ENCODE measurements at places on chromosomes 16 and 17.

DNA sequence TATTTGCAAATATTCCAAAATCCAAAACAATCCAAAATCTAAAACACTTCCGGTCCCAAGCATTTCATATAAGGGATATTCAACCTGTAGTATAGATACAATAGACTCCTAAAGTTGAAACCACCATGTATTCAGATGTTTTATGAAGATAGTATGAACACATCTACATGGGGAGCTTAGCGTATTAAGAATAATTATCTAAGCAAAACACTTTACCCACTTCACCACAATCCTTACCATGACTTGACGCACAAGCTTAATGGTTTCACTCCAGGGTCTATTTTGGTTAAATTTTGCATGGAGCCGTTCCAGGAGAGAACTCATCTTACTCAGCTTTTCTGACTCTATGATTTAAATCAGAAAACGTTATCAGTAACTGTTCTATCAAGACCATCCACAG, 3.5 kb downstream of the MED1 start:
- no peaks in the 10 kb centered on the region for H3K27me3 ChIP-seq
- no peak overlapping the region for H3K27ac ChIP-seq
- H3K4me1 ChIP-seq: peaks cover 14% of the 10 kb centered on the region
- no peak for DNase-seq

GRCh38 chr16:55540221-55540620, 26.3 kb upstream of the CAPNS2 start:
- no peaks in the 10 kb centered on the region for H3K4me1 ChIP-seq
- no peak overlapping the region for H3K4me3 ChIP-seq
- H3K27me3 ChIP-seq: no peaks in the 10 kb centered on the region
- no peaks in the 10 kb centered on the region for H3K36me3 ChIP-seq

- H3K36me3 ChIP-seq: no peaks in the 10 kb centered on the region
- H3K4me3 ChIP-seq: no peak overlapping the region
- H3K27me3 ChIP-seq: no peaks in the 10 kb centered on the region
- H3K27ac ChIP-seq: no peak overlapping the region
- DNase-seq: no peak
Measured at GRCh38 chr16:73205153-73205886, 157.4 kb upstream of the ZFHX3 start.

GRCh38 chr17:34633351-34633750, 54.0 kb downstream of the TMEM132E start:
- DNase-seq: peak; percentile 44
- no peaks in the 10 kb centered on the region for H3K36me3 ChIP-seq
- H3K27me3 ChIP-seq: peaks cover 73% of the 10 kb centered on the region
- H3K4me1 ChIP-seq: peaks cover 11% of the 10 kb centered on the region

GRCh38 chr17:286571-286970, 66.0 kb downstream of the RPH3AL start:
- no peak overlapping the region for H3K27ac ChIP-seq
- H3K4me3 ChIP-seq: no peak overlapping the region
- DNase-seq: peak; percentile 24

DNA sequence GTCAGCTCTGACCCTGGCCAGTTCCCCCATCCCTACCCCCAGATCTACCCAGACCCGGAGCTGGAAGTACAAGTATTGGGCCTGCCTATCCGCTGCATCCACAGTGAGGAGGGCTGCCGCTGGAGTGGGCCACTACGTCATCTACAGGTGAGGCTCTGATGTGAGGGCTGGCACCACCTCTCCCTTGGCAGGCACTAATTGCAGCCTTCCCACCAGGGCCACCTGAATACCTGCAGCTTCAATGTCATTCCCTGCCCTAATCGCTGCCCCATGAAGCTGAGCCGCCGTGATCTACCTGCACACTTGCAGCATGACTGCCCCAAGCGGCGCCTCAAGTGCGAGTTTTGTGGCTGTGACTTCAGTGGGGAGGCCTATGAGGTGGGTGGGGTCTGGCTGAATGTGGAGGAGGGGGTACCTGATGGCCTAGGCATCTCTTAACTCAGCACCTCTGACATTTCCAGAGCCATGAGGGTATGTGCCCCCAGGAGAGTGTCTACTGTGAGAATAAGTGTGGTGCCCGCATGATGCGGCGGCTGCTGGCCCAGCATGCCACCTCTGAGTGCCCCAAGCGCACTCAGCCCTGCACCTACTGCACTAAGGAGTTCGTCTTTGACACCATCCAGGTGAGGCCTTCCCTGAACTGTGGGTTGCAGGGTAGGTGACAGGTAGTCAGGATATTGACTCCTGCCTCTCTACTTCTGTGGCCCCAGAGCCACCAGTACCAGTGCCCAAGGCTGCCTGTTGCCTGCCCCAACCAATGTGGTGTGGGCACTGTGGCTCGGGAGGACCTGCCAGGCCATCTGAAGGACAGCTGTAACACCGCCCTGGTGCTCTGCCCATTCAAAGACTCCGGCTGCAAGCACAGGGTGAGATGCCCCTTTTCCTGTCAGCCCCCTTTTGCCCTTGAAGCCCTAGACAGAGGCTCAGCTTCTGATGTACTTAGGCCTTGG, 4.3 kb downstream of the TRAF4 start:
- peak overlapping the region; percentile 14 for H3K4me3 ChIP-seq
- DNase-seq: no peak

GRCh38 chr17:6548578-6549330, 7.6 kb downstream of the PITPNM3 start:
- no peak for DNase-seq
- no peak overlapping the region for H3K4me3 ChIP-seq

- no peaks in the 10 kb centered on the region for H3K27me3 ChIP-seq
- no peaks in the 10 kb centered on the region for H3K36me3 ChIP-seq
- H3K27ac ChIP-seq: no peak overlapping the region
Measured at GRCh38 chr17:17568772-17569195, 22.7 kb downstream of the PEMT start.

DNA sequence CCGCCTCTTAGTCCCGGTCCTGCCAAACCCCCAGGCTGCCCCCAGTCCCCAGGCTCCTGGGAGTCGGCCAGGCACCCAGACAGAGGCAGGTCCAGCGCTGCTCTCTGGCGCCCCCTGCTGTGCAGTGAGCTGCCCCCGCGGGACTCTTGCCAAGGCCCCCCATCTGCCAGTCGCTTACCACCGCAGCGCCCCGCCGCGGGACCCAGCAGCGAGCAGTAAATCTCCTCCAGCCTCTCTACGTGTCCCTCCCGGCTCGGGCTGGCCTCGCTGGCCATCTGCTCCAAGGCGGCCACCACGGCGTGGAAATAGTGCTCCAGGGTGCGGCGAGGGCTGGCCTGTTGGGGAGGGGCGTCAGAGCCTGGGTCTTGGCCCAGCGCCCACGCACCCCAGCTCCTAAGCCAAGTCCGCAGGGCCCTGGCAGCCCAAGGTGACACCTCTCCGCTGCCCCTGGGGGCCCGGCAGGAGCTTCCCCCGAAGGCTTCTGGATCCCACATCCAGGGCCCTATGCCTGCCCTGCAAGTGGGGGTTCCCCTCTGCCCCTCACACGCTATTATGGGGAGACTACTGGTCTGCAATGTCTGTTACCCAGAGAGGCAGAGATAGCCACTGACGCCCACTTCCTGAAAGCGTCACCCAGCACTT, 33.7 kb upstream of the MFSD6L start:
- H3K27me3 ChIP-seq: peaks cover 40% of the 10 kb centered on the region
- no peaks in the 10 kb centered on the region for H3K4me1 ChIP-seq
- no peak overlapping the region for H3K4me3 ChIP-seq
- no peaks in the 10 kb centered on the region for H3K36me3 ChIP-seq

- no peaks in the 10 kb centered on the region for H3K36me3 ChIP-seq
- DNase-seq: no peak
- no peaks in the 10 kb centered on the region for H3K4me1 ChIP-seq
- H3K4me3 ChIP-seq: no peak overlapping the region
- no peak overlapping the region for H3K27ac ChIP-seq
- no peaks in the 10 kb centered on the region for H3K27me3 ChIP-seq
Measured at GRCh38 chr17:70365091-70365583, 195.8 kb downstream of the KCNJ2 start.

GRCh38 chr16:79980650-79981521, 380.3 kb upstream of the MAF start:
- H3K4me3 ChIP-seq: no peak overlapping the region
- no peak for DNase-seq
- no peaks in the 10 kb centered on the region for H3K36me3 ChIP-seq
- H3K27me3 ChIP-seq: no peaks in the 10 kb centered on the region

- no peak overlapping the region for H3K27ac ChIP-seq
- no peak for DNase-seq
- H3K4me3 ChIP-seq: no peak overlapping the region
- H3K27me3 ChIP-seq: peaks cover 17% of the 10 kb centered on the region
Measured at GRCh38 chr17:5978496-5978895, 91.7 kb upstream of the WSCD1 start.

DNA sequence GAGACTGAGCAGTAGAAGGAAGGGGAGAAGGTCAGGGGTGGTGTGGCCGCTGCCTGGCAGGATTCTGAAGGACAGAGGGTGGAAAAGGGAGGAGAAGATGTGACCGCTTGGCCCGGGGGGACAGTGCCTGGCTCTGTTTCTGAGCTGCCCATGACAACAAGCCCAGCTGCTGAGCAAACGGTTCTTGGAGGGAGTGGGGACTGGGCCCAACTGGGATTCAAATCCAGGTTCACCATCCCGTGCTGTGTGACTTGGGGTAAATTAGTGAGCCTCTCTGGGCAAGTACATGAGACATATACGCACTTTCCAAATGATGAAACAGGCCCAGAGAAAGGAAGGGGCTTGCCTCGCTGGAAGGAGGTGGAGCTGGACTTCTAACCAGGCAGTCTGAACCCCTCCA, 23.3 kb downstream of the SEC14L5 start:
- peak; percentile 25 for DNase-seq
- H3K4me3 ChIP-seq: no peak overlapping the region
- no peak overlapping the region for H3K27ac ChIP-seq
- H3K36me3 ChIP-seq: no peaks in the 10 kb centered on the region

DNA sequence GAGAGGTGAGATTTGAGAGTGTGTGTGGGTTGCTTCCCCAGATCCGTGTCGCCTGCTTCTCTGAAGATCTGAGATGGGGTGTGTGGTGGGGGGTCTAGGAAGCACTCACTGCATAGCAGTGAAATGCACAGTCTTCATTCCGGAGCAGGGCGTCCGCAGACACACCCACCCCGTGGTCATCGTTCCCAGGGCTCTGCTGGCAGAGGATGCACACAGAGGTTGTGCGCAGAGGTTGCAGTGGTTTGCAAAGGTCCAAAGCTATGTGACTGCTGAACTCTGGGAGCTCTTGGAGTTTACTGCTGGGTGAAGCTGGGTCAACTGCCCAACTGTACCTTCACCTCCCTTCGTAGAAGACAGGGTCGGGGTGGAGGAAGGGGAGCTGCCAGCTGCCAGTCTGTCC, 135.3 kb downstream of the SNX29 start:
- H3K27ac ChIP-seq: no peak overlapping the region
- no peaks in the 10 kb centered on the region for H3K4me1 ChIP-seq
- H3K27me3 ChIP-seq: no peaks in the 10 kb centered on the region
- no peaks in the 10 kb centered on the region for H3K36me3 ChIP-seq
- DNase-seq: no peak

- no peak for DNase-seq
- H3K4me3 ChIP-seq: no peak overlapping the region
- H3K27ac ChIP-seq: no peak overlapping the region
Measured at GRCh38 chr16:27972500-27972899, 91.0 kb downstream of the GSG1L start.

DNA sequence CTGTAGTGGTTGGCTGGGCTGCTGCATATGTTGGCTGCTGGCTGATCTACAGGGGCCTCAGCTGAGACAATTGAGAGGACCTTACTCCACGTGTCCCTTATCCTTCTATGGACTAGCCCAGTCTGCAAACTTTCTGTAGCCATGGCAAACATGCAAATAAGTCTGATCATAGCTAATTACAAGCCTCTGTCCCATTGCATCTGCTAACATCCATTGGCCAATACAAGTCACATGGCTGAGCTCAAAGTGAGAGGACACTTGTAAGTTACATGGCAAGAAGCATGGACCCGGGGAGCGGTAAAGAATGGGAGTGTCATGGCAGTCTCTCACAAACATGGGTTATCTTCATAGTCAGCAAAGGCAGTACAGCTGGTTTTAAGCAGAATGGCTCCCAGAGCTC, 11.6 kb upstream of the IL4R start:
- H3K27me3 ChIP-seq: no peaks in the 10 kb centered on the region
- no peak for DNase-seq
- no peaks in the 10 kb centered on the region for H3K36me3 ChIP-seq
- no peak overlapping the region for H3K27ac ChIP-seq
- peaks cover 13% of the 10 kb centered on the region for H3K4me1 ChIP-seq

DNA sequence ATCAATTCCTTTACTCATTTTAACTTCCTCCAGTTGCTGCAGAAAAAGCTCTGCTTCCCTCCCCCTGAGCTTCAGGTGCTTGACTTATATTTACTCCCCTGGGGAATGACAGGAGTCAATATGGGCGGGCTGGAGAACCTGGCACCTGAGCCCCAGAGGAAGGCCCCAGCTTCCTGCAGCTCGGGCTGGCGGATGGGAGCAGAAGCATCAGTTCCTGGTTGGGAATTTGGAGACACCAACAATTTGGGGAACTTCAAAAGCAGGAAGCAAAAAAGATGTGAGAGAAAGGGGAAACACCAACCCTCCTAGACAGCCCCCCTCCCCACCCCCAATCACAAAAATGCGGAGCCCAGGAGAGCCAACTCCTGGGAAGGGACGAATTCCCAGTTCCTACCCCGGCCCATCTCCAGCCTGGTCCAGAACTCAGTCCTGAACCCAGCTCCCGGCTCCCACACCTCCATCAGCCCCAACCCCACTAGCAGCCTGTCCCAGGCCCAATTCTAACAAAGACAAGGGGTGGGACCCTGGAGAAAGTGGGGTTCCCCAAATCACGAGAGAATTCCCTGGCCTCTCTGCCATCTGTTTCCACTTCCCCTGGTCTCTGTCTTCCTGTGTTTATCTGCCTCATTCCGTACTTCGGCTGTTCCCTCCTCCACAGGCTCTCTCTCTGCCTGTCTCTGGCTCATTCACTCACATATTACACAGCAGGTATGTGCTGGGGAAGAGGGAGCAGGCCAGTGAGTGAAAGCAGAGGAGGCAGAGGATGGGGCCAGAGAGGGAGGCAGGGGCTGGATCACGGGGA, 16.2 kb upstream of the ASGR2 start:
- no peaks in the 10 kb centered on the region for H3K36me3 ChIP-seq
- no peak for DNase-seq
- H3K4me3 ChIP-seq: peak overlapping the region; percentile 28

DNA sequence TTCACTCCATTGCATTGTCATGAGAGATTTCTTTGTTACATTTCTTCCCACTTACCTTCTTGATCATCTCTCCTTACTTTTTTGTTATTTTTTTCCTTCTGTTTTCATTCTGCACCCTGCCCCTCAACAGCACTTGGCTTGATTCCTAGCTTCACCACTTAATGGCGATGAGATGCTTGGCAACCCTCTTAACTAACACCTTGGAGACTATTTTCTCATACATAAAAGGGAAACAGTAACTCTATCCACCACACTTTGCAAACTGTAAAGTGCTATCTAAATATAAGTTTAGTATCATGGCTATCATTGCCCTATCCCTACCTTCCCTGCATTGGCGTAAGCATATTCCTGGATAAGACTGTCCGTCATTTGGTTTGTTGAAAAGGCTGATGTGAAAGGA, 177.3 kb downstream of the SHISA6 start:
- H3K4me3 ChIP-seq: no peak overlapping the region
- no peaks in the 10 kb centered on the region for H3K36me3 ChIP-seq
- H3K4me1 ChIP-seq: no peaks in the 10 kb centered on the region
- no peaks in the 10 kb centered on the region for H3K27me3 ChIP-seq
